GM04504 (cell line): ENCODE measurements at places on chromosomes 2 and 18.

DNA sequence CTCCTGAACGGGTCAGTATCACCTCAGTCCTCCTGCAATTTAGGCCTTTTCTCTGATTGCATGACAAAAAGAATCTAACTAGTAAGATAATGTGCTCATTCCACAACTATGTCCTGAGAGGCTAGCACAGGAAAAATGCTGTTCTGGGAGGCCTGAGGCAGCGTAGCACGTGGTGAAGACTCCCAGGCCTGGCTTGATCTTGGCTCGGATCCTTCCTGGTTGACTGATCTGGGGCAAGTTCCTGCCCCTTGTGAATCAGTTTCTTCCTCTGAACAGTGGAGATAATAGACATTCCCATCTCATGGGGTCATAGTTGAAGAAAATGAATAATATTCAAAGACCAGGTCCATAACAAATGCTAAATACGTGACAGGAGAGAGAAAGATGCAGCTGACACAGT lies 12.3 kb downstream of the FBLN7 start:
- DNase-seq, result peak; percentile 96

DNA sequence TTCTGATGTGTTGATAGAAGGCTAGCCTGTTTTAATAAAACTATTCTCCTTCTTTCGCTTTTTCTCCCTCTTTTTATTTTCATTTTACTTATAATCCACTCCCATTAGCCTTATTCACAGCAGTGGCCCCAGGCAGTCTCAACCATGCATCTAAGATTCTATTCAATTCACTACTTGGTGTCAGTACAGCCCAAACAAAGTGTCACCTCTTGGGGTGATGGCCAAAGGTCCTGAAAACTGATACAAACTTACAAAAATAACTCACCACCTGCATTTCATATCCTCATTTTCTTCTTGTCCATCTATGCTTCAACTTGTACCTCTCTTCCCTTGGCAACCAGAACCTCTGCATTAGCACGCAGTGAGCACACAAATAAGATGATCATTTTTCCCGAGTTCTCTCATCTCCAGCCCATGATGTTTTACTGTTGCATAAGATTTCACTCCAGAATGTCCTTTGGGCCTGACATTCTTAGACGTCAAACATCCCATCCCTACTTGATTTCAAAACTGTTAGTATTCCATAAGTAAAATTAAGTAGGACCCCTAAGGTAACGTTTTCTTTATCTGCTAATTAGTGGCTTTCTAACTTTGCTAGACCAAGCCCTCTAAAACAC lies 559.3 kb upstream of the TNP1 start:
- no peak for DNase-seq

GRCh38 chr18:76578571-76579300 lies 83.7 kb upstream of the ZNF516 start:
- DNase-seq, result no peak

- DNase-seq, result no peak
These were observed 206.4 kb upstream of the SLC39A10 start for GRCh38 chr2:195450552-195451113.

GRCh38 chr2:231854616-231855125 lies 68.4 kb downstream of the COPS7B start:
- DNase-seq, result no peak

DNA sequence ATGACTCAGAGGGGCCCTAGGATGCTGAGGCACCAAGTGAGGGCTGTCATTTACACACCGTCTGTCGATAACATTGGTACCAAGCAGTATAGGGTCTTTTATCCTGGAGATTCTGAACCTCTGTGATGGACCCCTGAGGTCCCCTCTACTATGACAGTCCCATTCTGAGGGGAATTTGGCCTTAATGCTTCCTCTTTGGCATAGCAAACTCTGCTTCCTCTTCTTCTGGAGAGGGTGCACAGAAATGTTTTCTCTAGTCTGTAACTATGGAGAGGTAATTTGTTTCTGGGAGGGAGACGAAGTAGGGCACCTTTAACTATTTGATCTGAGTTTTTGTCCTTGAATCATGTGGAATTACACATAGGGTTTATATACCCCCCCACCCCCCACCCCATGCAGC lies 44.8 kb downstream of the INPP4A start:
- DNase-seq, result no peak
